Activated T-cell treated with anti-CD3 and anti-CD28 coated beads, Interleukin-2, amount 50 U/mL, for 72 hours (primary cell): ENCODE measurements at places on chromosomes 4 and X.

DNA sequence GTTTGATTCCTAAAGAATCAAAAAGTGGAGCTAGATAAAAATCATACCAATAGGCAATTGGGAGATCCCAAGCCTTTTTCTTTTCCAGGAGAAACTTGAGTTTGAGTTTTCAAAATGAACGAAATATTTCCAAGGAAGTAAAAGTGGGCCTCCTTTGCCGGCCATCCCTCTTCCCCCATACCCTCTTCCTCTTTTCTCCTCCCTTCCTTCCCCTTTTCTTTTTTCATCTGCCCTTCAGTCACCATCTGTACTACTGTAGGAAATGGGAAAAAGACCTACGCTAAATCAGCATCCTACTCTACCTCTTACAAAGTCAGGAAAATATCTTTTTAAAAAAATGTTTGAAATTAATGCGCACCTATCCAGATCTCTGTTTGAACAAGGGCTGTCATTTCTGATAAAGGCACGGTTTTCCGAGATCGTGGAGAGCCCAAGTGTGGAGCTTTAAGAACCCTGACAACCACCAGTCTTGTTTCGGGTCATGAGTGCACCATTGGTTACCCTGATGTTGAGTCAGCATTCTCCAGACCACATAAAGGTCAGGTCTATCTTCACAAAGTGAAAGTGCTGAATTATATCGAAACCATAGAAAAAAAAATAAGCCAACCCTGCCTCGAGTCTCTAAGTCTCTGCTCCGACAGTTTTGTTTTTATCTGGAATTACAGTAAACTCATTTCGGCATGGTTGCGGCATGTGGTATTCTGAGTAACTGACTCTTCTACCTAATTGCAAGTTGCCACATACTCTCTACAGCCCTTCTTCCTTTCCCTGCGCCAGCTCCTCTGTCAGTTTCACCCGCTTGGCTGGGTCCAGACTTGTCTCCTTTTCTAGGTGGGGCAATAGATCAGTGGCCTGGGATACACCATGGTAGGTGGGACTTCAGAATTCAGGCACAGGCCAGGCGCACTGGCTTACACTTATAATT lies 140.2 kb upstream of the KLF3 start:
- peaks cover 33% of the 10 kb centered on the region for H3K4me1 ChIP-seq
- H3K4me3 ChIP-seq = peak overlapping the region; percentile 64
- peaks cover 19% of the 10 kb centered on the region for H3K27me3 ChIP-seq
- H3K27ac ChIP-seq = peak overlapping the region; percentile 88

DNA sequence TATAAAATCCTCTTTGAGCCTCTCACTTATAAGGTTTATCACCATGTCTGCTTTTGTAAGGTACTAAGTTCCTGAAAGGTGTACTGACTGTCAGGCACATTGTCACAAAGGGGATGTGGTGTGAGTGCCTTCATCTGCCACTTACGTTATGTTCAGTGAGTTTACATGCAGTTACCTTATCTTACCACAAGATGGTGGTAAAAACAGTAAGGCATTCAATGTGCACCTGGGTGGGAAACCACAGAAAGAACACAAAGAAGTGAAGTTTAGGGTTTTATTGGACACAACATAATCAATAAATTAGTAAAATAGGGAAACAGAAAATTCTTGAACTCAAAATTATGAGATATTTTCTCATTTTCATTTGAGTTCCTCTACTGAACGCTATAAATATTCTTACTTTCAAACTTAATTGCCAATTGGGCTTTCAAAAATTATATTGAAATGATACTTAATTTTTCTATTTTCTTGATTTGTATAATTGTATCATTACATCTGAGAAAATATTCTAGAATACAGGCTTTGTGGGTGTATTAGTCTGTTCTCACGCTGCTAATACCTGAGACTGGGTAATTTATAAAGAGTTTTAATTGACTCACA lies 650.8 kb downstream of the PCDH7 start:
- no peaks in the 10 kb centered on the region for H3K27me3 ChIP-seq
- no peaks in the 10 kb centered on the region for H3K36me3 ChIP-seq
- DNase-seq = no peak

GRCh38 chr4:107318078-107318477 lies 282.0 kb upstream of the DKK2 start:
- H3K4me1 ChIP-seq = no peaks in the 10 kb centered on the region
- DNase-seq = no peak
- H3K4me3 ChIP-seq = no peak overlapping the region
- H3K27me3 ChIP-seq = no peaks in the 10 kb centered on the region

DNA sequence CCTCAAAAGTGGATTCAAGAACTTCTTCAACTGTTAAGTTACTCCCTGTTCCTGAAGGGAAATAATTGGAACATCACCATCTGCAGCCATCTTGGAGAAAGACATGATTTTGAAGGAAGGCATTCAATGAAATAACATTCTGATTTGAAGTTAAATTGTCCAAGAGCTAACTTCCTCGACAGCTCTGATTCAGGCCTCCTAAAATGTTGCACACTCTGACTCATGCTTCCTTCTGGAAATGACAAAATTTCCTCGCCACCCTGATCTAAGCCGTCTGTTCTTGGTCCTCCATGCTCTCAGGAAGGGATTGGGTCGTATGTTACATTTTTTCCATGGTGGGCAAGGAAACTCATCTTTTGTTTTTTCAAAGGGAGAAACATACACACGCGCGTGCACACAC lies 496.9 kb upstream of the DIPK2B start:
- H3K36me3 ChIP-seq = no peaks in the 10 kb centered on the region
- peaks cover 20% of the 10 kb centered on the region for H3K4me1 ChIP-seq
- no peak overlapping the region for H3K4me3 ChIP-seq
- peaks cover 41% of the 10 kb centered on the region for H3K27me3 ChIP-seq
- DNase-seq = no peak
- no peak overlapping the region for H3K27ac ChIP-seq

GRCh38 chr4:681736-682451 lies 7.1 kb downstream of the SLC49A3 start:
- no peaks in the 10 kb centered on the region for H3K27me3 ChIP-seq
- peaks cover 6% of the 10 kb centered on the region for H3K4me1 ChIP-seq
- DNase-seq = peak; percentile 35
- H3K4me3 ChIP-seq = no peak overlapping the region
- no peaks in the 10 kb centered on the region for H3K36me3 ChIP-seq
